ENCODE measurements at places on chromosomes 7 and 10. TPM values are rescaled to one million over a fixed set of nuclear protein-coding genes. Genes with fewer than 3 reads are reported as not detected.

Gene NMT2
- polyA plus RNA-seq = 25.8 TPM

Gene PPP1R3A
- 0.03 TPM for polyA plus RNA-seq

Gene GSDME
- polyA plus RNA-seq = 16.9 TPM

Gene PRLHR
- not detected for polyA plus RNA-seq

Gene SRPK2
- 47.5 TPM for polyA plus RNA-seq

Gene MYO1G
- 0.64 TPM for polyA plus RNA-seq

Gene RNF148
- 0.36 TPM for polyA plus RNA-seq

Gene RBM28
- 60.6 TPM for polyA plus RNA-seq

Gene TRUB1
- 31.6 TPM for polyA plus RNA-seq

Gene LLCFC1
- polyA plus RNA-seq = 0.61 TPM

Gene ARMH3
- 16.6 TPM for polyA plus RNA-seq

Gene LIPN
- not detected for polyA plus RNA-seq

Gene SPDYE2B
- 3.3 TPM for polyA plus RNA-seq

Gene ACTL6B
- polyA plus RNA-seq = 0.09 TPM

Gene CLRN3
- polyA plus RNA-seq = 22.2 TPM

Gene IRF5
- polyA plus RNA-seq = 12.4 TPM

Gene HOXA4
- 19.5 TPM for polyA plus RNA-seq

Gene FBXO24
- 2.6 TPM for polyA plus RNA-seq

Gene SNX10
- polyA plus RNA-seq = 18.5 TPM

Gene LRRD1
- 0.68 TPM for polyA plus RNA-seq

Gene TMEM130
- 4.1 TPM for polyA plus RNA-seq

Gene TMEM229A
- polyA plus RNA-seq = not detected

Gene GJD4
- 0.09 TPM for polyA plus RNA-seq

Gene ANKRD22
- polyA plus RNA-seq = 0.41 TPM

Gene STAMBPL1
- 2.0 TPM for polyA plus RNA-seq

Gene THSD7A
- 51.9 TPM for polyA plus RNA-seq

Gene CCNY
- 98.3 TPM for polyA plus RNA-seq

Gene ADAM12
- polyA plus RNA-seq = 19.7 TPM

Gene PKD2L1
- not detected for polyA plus RNA-seq

Gene NODAL
- polyA plus RNA-seq = 1.1 TPM

Gene CALHM1
- polyA plus RNA-seq = 0.14 TPM

Data from renal pelvis (tissue), 12 donors.